ENCODE measurements at places on chromosomes 16 and 17.

DNA sequence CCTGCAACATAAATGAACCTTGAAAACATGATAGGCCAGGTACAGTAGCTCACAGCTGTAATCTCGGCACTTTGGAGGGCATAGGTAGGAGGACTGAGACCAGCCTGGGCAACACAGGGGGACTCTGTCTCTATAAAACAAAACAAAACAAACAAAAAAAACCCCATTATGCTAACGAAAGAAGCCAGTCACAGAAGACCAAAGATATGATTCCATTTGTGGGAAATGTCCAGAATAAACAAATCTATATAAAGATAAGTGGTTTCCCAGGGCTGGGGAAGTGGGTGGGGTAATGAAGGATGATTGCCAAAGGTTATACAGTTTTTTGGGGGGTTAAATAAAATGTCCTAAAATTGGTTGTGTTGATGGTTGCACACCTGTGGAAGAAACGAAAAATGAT is 36.5 kb upstream of the SIAH1 start:
- DNase-seq = no peak

- no peak for DNase-seq
These were observed 21.4 kb downstream of the MMP15 start for GRCh38 chr16:58046936-58047335.

- no peak for DNase-seq
These were observed 18.7 kb upstream of the ADGRG1 start for GRCh38 chr16:57609541-57610401.

DNA sequence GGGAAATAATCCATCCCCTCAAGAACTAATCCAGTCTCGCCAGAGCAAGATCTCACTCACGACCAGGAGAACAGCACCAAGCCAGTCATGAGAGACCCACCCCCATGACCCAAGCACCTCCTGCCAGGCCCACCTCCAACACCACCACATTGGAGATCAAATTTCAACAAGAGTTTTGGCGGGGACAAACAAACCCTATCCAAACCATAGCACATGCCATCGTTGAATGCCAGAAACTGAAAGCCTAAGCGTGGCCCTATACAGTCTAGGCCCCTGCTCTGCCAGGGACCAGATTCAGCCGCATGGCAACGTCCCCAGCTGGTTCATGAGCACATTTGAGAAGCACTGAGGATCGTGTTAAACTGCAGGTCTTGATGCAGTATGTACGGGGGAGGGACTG is 57.3 kb downstream of the AXIN2 start:
- DNase-seq = no peak

GRCh38 chr17:66570447-66571195 is 264.3 kb upstream of the CACNG5 start:
- no peak for DNase-seq

DNA sequence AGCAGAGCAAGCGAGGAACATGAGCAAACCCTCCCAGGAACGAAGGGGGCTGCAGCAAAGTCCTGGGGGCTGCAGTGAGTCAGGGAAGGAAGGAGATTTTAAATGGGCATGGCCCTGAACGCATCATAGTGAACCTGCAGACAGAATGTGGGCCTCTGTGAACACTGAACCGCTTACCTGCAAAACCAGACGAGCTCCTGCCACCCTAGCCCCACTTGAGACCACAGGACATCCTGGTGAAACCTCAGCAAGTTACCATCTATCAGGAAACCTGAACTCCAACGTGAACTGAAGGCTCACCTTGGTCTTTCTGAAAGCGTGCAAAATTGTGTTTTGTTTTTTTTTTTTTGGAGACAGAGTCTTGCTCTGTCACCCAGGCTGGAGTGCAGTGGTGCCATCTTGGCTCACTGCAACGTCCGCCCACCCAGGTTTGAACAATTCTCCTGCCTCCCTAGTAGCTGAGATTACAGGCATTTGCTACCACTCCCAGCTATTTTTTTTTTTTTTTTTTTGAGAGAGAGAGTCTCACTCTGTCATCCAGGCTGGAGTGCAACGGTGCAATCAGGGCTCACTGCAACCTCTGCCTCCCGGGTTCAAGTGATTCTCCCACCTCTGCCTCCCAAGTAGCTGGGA is 30.8 kb downstream of the FANCA start:
- no peak for DNase-seq

DNA sequence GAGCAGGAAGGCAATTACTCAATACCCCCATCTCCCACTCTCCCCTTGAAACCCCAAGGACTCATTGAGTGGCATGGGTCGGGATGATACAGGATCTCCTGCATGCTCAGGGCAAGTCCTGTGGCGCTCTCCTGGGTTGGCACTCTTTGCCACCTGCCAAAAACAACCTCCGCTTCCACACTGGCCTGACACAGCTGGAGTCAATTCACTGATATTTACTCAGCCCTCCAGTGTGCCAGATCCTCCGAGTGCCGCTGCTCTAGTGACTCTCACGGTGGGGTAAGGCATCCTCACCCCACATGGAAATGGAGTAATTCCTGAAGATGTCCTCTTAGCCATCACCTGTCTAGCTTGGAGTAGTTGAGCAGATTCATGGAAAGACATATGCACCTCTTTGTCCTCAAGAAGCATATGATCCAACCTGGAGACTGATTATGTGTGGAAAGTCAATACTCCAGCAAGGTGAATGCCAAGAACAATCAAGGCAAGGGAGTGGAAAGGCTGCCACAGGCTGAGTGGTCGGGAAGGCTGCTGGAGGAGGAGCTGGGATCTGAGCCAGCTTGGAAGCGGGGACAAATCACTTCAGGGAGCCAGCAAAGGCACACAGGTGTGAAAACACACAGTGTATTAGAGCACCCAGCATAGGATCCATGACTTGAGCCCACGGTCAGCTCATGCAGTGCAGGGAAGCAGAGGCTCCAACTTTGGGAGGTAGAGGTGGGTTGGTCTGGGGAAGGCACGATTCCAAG is 12.6 kb upstream of the GOSR2 start:
- DNase-seq = no peak

DNA sequence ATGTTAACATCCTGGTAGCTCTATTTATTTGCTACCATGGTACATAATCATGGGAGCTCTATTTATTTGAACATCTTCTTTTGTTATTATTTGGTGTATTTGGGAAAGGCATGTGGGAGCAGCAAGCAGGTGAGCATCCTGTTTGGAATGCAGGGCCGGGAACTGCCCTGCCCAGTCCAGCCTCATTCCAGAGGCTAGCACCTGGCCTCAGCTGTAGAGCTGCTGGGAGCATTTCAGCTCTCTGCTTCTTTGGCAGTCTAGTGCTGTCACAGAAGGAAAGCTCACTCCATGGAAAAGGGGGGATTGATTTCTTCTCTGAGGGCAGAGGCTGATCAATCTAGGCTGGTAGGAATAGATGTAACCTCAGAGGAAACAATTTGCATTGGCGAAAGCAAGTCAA is 112.5 kb downstream of the WWOX start:
- no peak for DNase-seq

DNA sequence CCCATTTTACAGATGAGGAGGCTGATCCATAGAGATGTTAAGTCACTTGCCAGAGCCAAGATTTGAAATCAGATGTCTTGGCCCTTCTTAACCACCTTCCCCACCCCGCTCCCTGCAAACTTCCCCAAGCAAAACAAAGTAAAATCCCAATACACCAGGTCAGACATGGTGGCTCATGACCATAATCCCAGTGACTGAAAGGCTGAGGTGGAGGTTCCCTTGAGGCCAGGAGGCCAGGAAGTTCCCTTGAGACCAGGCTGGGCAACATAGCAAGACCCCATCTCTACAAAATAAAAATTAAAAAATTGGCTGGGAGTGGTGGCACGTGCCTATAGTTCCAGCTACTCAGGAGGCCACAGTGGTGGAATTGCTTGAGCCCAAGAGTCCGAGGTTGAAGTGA is 28.9 kb upstream of the CSNK2A2 start:
- DNase-seq = no peak

- no peak for DNase-seq
These were observed 85.6 kb downstream of the MSI2 start for GRCh38 chr17:57341611-57342540.

DNA sequence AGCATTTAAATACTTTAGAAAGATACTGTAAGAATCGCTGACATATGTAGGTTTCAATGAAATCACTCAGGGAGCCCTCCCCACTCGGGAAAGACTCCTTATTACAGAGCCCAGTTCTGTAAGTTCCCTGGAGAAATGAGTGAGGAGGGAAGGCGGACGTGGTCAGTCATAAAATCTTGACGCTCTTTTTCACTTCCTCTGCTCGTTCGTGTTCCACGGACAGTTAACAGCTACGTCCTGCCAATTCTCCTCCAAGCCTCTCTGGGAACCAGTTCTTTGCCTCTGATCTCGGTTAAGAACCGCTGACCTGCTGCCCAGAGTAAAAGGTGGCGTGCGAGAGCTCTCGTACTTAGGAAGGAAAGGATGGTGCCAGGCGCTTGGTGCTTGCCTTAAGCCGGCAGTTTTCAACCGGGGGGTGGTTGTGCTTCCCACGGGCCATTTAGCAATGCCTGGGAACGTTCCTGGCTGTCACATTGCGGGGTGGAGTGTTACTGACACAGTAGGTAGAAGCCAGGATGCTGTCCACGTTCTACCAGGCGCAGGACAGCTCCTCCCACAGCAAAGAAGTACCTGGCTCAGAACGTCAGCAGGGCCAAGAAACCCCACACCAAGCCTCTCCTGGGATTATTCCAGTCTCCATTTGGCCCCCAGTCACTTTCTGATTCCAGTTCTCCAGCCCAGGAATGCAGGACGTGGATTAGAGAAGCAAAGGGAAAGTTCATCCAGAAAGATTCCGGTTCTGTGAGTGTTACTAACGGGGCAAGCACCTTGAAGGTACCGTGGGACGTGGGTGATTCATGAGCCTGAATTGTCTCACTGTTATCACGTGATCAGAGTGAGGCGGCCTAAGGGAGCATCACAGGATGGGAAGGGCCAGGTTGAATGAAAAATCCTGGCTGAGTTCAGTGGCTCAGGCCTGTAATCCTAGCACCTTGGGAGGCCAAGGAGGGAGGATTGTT is 87.7 kb downstream of the MRM3 start:
- DNase-seq = no peak

GRCh38 chr16:7026639-7027038 is 306.0 kb upstream of the RBFOX1 start:
- no peak for DNase-seq

DNA sequence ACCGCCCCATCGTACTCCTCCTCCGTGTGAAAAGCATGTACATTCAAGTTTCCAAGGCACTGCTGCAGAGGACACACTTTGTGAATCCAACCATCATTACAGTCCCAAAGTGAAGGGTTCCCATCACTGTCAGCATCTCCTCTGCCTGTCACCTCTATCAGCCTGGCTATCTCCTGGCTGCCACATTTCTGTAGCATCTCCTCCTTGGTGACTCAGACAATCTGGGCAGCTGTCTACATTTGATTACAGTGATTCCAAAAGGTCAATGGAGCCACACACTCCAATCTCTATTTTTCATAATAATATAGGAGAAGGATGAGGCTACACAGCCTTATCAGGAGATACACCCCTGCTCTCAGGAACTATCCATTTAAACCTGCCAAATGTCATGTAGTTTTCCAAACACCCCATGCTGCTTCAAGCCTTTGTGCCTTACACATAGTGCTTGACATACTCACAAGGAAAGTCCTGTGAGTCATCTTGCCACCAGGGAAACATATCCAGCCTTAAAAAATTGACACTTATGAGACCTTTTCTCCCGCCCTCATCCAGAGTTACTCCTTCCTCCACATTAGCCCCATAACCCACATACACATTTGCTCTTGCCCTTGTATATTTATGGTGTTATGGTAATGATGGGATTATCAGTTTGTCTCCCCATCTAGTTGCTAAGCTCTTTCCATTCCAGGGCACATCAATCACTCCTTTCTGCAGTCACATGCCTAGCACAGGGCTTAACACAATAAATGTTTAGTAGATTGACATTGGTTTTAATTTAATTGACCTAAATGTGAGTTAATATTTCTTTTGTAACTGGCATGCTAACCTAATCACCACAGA is 250.1 kb upstream of the CDH5 start:
- no peak for DNase-seq

- DNase-seq = no peak
These were observed 312.6 kb upstream of the TBX2 start for GRCh38 chr17:61087024-61087423.

- no peak for DNase-seq
These were observed 300.6 kb downstream of the SEC14L1 start for GRCh38 chr17:77441130-77441920.

DNA sequence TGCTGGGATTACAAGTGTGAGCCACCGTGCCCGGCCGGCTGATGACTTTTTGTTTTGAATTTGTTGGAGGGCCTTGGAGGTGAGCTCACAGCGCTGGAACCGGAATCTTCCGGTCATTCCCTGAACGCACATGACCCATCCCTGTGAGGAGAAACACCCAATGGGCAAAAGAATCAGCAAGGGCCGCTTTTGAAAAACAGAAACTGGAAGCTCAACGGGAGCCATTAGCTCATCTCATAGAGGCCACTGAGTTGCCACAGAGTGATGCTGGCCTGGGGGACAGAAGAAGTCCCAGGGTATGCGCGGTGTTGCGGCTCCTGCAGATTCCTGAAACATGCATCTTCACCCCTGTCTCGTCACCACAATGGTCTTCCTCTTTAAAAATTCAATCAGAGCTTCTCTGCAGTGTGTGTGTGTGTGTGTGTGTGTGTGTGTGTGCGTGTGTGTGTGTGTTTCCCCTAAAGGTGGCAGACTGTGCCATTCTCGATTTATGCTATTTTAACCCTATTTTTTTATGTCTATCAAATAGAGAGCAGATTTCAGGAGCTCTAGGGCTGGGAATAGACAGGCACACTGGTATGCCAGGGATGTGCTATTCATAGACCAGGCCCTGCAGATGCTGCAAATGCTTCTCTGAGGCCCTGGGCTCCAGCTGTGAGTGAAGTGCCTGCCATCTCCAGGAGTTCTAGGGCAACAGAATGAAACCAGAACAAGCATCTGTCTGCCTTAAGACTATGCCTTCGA is 68.3 kb downstream of the MARCHF10 start:
- no peak for DNase-seq

GRCh38 chr17:42773290-42774035 is at the start of gene VPS25:
VPS25 (plus strand) TSS chr17:42773449; CDS start chr17:42773476, 27 bp downstream.
- DNase-seq = peak; percentile 30

- DNase-seq = no peak
These were observed 288.5 kb downstream of the C16orf95 start for GRCh38 chr16:87028481-87029320.

DNA sequence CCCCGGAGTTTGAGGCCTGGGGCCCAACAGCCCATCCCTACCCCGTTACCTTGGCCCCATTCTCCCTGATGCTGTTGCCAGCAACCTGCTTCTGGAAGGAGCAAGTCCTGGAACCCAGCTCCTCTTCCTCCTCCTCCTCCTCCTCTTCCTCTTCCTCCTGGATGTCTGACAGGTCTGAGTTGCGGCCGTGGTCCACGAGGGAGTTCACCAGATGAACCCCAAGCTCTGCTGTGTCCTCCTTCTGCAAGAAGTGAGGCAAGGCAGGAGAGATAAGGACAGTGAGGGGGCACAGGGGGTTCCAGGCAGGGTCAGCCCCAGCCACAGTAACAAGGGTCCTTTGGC is 18.7 kb downstream of the TSPOAP1 start:
- DNase-seq = no peak

- no peak for DNase-seq
These were observed 48.6 kb downstream of the FOXL1 start for GRCh38 chr16:86626966-86627365.

GRCh38 chr16:22016927-22017326 is 9.0 kb downstream of the MOSMO start:
- no peak for DNase-seq

GRCh38 chr17:76742958-76743357 is 5.0 kb downstream of the MFSD11 start:
- no peak for DNase-seq

Data from HS-27A (cell line).